Stimulated activated CD8-positive, alpha-beta memory T cell treated with anti-CD3 and anti-CD28 coated beads, Interleukin-2, amount 100 ng/mL, for 1 hour (primary cell): ENCODE measurements at places on chromosomes 16 and 17.

DNA sequence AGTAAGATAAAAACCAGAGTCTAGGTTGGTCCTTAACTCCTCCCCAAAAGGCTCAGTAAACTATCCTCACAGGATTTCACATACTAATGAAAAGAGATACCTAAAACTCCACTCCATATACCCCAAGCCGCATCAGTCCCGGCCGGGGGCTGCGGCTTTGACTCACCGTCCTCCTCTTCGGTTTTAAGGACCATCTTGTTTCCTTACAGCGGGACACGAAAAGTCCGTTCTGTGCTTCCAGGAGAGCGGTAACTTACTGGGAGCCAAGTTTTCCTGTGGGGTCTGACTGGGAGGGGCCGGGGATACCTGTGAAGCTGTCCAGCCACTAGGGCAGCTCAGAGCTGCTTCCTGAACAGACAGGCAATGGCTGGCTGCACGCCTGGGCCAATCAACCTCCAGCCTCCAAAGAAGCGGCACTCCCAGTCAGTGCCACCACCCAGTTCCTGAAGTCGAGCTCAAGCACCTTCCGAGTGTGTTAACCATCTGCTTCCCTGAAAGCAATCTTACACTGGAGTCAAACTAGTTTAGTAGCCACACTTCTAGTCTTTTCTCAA, 45.5 kb downstream of the CYTH1 start:
- peak; percentile 36 for DNase-seq

- no peak for DNase-seq
These were observed 1.8 kb downstream of the CD300C start for GRCh38 chr17:74543891-74544760.

GRCh38 chr16:73054813-73055482, 7.0 kb upstream of the ZFHX3 start:
- no peak for DNase-seq

DNA sequence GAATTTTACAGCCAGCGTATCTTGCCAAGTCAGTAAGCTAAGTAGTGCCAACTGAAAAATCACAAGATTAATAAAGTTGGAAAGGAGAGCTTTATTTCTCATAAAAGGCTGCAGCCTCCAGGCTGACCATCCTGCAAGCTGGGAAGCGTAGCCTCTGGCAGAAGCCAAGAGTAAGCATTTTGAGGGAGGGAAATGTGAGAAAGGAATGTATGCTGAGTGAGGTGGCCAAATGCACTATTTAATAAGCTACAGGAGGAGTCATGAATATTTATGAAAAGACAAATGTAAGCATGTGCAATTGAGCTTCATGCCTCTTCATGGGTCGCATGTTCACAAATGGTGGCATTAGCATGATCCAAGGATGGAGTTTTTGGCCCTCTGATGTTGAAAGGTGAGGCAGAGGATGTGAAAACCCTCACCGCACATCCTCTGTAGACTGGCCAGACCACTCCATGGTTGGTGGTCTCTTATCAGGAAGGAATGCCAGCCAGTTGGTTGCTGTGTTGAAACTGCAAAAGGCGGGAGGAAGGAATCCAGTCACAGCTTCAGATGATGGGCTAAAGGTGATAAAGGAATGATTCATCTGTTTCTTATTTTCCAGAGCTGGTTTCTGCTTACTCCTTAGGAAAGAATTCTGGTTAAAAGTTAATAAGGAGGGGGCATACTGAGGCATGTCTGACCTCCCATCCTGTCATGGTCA, 9.2 kb downstream of the KRT33B start:
- no peak for DNase-seq

DNA sequence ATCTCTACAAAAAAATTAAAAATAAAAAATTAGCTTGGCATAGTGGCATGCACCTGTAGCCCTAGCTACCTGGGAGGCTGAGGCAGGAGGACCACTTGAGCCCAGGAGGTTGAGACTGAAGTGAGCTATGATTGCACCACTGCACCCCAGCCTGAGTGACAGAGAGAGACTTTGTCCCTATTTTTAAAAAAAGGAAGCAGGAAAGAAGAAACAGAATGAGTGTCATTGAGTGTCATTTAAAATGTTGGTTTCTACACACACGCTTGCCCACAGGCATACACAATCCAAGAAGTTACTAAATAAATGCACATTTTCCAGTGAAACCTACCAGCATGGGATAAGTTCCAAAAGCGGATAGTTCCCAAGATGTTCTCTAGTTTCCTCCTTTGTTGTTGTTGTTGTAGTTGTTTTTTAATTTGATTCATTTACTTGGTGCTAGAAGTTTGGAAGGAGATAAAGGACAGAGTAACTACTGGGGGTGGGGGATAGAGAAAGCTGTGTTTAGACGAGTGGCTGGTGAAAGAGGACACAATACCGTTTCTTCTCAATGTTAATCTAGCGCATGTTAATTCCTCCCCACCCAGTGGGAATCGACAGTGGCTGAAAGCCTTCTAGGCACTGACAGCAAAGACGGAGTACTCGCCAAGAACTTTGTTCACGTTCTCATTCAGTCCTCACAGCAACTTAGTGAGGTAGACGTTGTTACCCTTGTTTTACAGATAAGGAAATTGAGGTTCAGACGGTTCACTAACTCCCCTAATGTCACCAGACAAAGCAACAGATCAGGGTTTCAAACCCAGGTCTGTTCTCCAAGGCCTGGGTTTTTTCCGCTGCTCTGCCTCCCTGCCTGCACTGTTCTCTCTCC, 17.3 kb downstream of the MRPS23 start:
- no peak for DNase-seq

DNA sequence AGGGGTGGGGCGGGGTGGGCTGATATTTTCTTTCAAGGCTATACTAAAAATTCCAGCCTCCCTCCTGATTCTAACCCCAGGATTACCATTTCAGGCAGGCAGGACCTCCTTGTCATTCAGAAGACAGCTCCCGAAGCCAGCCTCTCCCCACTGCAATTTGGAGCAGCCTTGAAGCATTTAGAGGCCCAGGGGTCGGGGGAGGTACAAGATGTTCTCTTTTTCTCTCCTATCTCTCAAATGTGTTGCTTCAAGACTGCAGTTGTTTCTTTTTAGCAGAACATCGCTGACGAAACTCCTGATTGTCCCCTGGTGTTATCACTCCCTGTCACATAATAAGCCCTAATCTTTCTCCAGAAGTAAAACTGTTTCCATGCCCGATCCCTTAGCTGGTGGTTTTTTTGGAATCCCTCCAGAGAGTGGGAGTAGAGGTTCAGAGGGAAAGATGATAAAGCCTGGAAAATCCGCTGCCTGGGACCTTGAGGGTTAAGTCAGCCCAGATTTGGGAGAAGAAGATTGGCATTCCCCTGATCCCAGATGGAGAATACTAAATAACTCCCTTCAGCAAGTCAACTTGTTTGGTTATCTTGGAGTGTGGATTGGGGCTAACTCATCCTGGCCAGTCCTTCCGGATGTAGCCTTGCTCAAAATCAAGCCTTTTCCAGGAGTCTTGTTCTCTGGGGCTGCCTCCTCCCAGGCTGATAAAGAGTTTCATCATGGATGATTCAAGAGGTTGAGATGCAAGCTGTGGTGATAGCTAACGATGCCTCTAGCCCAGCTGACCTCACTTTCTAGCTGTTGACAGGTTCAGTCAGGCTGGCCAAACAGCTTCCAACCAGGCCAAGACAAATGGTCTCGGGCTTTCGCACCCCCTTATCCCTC, 71.3 kb downstream of the SOX9 start:
- DNase-seq: no peak

DNA sequence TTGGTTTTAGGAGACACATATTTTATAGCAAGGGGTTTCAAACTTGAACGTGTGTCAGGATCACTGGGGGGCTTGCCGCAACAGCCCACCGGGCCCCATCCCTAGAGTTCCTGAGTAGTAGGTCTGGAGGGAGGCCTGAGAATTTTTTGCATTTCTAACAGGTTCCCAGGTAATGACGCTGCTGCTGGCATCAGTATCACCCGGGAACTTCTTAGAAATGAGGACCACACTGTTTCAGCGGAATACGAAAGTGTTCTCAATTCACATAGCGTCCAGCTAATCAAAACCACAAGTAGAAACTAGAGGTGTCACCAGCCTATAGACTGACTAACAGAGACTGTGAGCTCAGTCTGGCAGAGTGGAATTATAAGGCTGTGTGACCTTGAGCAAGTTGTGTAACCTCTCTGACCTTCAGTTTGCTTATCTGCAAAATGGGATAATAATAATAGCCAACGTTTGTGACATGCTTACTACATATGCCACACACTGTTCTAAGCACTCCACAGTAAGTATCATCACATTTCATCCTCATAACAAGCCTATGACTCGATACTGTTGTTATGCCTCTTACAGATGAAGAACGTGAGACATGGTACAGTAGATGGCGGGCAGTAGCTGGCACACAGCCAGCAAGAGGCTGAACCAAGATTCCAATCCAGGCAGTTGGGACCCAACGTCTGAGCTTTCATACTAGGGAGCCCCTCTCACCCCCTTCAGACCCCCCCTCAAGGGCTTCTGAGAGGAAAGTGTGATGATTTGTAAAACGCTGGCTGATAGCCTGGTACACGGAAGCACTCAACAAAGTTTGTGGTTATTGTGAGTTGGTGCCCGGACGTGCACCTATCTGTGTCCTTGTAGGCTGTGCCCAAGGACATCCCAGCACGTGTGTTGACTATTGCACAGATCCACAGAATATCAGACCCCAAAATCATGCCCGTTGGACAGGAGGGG, 4.6 kb upstream of the ICAM2 start:
- DNase-seq: peak; percentile 14

GRCh38 chr17:7177954-7178477, 1.2 kb downstream of the ASGR1 start:
- DNase-seq: no peak

DNA sequence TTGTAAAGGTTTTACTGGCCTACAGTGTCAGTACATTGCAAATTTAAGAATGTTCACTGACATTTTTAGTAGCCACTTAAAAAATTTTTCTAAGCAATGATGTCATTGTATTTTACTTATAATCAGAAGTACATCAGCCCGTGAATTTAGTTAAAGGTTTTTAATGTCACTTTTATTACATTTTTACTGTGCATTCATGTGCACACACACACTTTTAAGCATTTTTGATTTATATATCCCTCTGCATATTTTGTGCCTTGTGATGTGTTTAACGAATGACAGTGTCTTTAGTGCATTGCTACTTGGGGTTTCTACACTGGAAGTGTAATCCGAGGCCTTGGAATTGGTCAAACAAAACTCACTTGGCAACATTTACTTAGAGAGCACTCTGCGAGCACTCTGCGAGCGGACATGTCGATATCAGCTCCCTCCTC, 190.4 kb downstream of the WWOX start:
- no peak for DNase-seq

- DNase-seq: peak; percentile 79
These were observed at the start of gene GGNBP2 for GRCh38 chr17:36544307-36545076. GGNBP2 (plus strand) TSS chr17:36544919; CDS start chr17:36545725, 806 bp downstream.

DNA sequence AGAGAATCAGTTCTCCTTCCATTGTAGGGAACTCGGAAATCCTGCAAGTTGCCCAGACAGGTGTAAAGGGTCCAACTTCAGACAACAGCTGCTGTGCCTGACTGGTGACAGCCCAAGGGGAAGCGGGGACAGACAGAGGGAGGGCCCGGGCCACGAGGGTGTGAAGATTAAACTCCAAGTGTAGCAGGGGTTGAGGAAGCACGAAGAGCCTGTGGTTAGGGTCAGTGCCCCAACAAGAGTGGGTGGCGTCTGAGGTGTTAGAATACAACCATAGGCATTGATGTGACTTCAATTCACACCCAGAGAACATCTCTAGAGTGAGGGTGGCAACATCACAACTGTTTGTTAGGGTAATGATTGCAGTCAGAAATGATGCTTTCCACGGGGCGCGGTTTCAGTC, 39.1 kb downstream of the ASPA start:
- DNase-seq: no peak

- DNase-seq: no peak
These were observed 134.7 kb downstream of the KCNJ12 start for GRCh38 chr17:21510686-21511362.

- DNase-seq: no peak
These were observed 20.7 kb downstream of the SPHK1 start for GRCh38 chr17:76404976-76405563.

DNA sequence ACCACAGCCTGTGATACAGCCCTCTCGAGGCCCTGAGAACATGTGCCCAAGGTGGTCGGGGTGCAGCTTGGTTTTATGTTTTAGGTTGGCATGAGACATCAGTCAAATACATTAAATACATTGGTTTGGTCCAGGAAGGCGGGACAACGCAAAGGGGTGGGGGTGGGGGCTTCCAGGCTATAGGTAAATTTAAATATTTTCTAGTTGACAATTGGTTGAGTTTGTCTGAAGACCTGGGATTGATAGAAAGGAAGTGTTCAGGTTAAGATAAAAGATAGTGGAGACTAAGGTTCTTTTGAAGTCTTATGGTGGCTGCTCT, 1.2 kb upstream of the ZKSCAN2 start:
- DNase-seq: no peak
